Foreskin keratinocyte (primary cell): ENCODE measurements at places on chromosomes 4 and X. TPM values are rescaled to one million over a fixed set of nuclear protein-coding genes. Genes with fewer than 3 reads are reported as not detected.

- peak; percentile 96 for DNase-seq
Observed at GRCh38 chr4:38160487-38161207, 200.4 kb downstream of the PTTG2 start.

GRCh38 chrX:75522565-75523431 lies at the start of gene ZDHHC15:
TSS of gene ZDHHC15 (minus strand) at chrX:75523037. CDS start at chrX:75523024, 13 bp downstream.
- no peak for DNase-seq

DNA sequence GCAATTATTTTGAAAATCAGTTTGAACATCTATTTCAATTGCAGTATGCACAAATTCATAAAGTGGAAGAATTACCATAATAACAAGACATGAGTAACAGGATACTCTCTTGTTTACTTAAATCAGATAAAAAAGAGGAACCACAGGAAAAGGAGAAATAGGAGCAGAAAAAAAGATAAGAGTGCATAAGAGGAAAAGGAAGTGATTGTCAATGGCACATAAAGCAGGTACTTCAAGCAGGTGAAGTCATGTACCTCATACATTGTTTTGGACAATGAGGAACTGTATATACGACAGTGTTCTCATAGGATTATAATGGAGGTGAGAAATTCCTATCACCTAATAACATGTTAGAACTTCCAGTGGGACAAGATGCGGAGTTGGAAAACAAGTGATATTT lies 334.5 kb upstream of the PCDH7 start:
- DNase-seq: no peak

GRCh38 chrX:42992199-42992943 lies 214.4 kb upstream of the PPP1R2C start:
- DNase-seq: no peak

- DNase-seq: peak; percentile 82
Observed at GRCh38 chr4:34046580-34046979, 2197.7 kb downstream of the ARAP2 start.

DNA sequence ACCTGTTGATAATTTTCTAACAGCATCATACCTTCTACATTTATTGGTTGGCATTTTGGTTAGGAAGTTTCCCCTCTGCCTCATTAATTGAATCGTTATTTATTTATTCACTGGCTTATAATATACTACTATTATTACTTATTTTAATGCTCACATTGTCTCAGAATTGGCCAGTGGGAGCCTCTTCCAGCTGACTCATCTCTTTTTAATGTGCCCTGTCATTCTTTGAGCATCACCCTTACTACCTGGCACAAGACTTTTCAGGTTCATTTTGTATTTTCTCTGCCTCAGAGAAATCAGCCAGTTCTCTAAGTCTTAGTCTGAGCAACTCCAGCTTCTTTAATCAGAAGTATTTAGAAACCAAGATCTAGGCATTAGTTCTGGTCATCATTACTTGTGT lies 60.3 kb upstream of the PRRG3 start:
- DNase-seq: no peak

DNA sequence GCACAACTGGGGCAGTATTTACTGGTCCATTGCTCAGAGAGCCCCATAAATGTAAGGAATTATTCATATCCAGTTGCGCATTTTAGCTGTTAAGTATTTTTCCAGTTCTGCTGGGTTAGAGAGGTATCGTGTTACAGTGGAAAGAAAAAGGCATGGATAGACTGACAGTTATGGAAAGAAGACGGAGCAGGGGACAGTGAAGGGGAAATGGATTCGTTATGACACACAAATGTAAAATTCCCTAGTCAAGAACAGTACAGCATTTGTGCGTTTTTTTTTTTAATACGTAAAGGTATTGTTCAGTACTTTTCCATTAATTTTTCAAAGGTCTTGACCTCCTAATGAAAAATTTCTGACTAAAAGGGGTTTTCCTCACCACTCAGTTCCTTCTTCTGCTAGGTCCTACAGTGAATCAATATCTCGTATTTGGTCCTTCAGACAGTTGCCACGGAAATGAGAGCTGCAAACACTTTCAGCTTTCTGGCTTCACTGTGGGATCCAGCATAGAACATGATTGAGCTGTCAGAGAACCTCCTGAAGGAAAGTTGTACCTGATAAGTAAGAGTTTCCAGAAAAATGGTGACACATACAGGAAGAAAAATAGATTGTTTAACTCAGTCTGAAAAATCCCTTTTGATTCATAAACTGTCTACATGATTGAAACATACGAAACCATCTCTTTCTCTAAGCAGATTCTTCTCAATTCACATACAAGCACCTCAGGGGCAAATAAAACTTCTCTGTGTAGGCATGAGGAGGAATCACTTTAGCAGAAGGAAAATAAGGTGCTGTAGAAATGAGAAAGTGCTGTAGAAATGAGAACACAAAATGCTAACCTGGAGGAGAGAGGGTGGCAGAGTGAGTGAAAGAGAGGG lies 21.8 kb upstream of the BBS12 start:
- no peak for DNase-seq

SRD5A3 gene
- 12.5 and 18.2 TPM in 2 replicates for polyA plus RNA-seq
